ENCODE measurements at places on chromosomes 7 and 10. TPM values are rescaled to one million over a fixed set of nuclear protein-coding genes. Genes with fewer than 3 reads are reported as not detected.

GIMAP7 gene
- total RNA-seq = 45.0 TPM

- no peaks in the 10 kb centered on the region for H3K4me1 ChIP-seq
- H3K4me3 ChIP-seq = no peak overlapping the region
- no peaks in the 10 kb centered on the region for H3K27me3 ChIP-seq
- no peaks in the 10 kb centered on the region for H3K36me3 ChIP-seq
- H3K27ac ChIP-seq = no peak overlapping the region
Observed at GRCh38 chr7:23788843-23789242, 78.8 kb downstream of the STK31 start.

LIPK gene
- not detected for total RNA-seq

CHRM2 gene
- 8.5 TPM for total RNA-seq

DNA sequence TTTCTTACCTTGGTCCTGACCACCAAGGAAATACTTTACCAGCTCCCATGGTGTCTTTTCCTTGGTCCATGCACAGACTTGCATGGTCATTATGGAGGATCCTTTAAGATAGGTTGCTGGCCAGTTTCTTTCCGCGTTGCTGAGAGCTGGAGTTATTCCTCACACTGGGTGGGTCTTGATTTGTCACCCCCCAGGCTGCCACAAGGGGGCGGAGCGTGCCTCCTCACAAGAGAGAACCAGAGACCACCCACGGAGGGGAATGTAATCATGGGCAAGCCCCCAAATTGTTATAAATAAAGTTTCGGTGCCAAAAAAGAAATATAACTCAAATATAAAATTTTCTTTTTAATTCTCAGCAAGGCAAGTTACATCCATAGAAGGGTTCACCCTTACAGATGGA is 10.5 kb upstream of the TRIM24 start:
- no peak for DNase-seq
- no peak overlapping the region for H3K27ac ChIP-seq
- no peaks in the 10 kb centered on the region for H3K4me1 ChIP-seq

NRCAM gene
- 7.2 TPM for total RNA-seq

DNA sequence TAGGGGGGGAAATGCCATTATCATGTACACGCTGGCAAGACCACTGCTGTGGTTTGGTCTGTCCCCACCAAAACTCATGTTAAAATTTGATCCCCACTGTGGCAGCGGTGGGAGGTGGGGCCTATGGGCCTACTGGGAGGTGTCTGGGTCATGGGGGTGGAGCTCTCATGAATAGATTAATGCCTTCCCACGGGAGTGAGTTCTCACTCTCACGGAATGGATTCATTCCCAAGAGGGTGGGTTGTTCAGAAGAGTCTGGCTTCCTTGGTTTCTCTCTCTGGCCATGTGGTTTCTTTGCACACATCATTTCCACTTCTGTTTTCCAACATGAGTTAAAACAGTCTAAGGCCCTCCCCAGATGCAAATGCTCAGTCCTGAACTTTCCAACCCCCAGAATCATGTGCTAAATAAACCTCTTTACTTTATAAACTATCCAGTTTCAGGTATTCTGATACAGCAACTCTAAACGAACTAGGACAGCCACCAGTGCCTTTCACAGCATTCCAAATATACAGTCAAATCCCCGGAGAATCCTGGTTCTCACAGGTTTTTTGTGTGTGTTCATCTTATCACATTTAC is 44.3 kb downstream of the SMURF1 start:
- no peak overlapping the region for H3K4me3 ChIP-seq
- DNase-seq = no peak
- H3K36me3 ChIP-seq = no peaks in the 10 kb centered on the region
- H3K27ac ChIP-seq = no peak overlapping the region
- H3K4me1 ChIP-seq = peaks cover 28% of the 10 kb centered on the region

GRCh38 chr7:101817471-101818286 is at the start of gene CUX1:
Gene CUX1 (plus strand): TSS chr7:101817626. CDS start chr7:101817640, 14 bp downstream.
- H3K4me1 ChIP-seq = peaks cover 15% of the 10 kb centered on the region
- no peaks in the 10 kb centered on the region for H3K36me3 ChIP-seq
- peak; percentile 46 for DNase-seq

GRCh38 chr7:79520543-79520942 is 67.1 kb upstream of the MAGI2 start:
- DNase-seq = no peak
- H3K27me3 ChIP-seq = no peaks in the 10 kb centered on the region
- H3K27ac ChIP-seq = no peak overlapping the region
- no peaks in the 10 kb centered on the region for H3K4me1 ChIP-seq

DNA sequence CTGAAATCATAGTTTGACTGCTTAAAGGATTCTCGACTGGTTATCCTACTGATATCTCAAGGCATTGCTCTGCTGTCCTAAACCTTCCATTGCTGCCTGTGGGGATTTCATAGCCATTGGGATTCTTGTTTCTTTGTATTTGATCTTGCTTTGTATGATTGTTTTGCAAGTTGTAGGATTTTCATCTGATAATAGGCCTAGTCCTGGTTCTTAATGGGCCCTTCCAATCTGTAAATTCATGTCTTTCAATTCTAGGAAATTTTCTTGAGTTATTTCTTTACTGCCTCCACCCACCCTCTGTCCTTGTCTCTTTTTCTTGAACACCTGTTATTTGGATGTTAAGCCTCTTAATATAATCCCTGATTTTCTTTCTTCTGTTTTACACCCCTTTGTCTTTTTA is 72.2 kb downstream of the LANCL2 start:
- no peak overlapping the region for H3K4me3 ChIP-seq
- H3K4me1 ChIP-seq = no peaks in the 10 kb centered on the region
- no peak for DNase-seq
- H3K27me3 ChIP-seq = no peaks in the 10 kb centered on the region
- H3K27ac ChIP-seq = no peak overlapping the region

GRCh38 chr10:113100281-113100680 is 150.2 kb downstream of the TCF7L2 start:
- no peaks in the 10 kb centered on the region for H3K27me3 ChIP-seq
- no peak overlapping the region for H3K4me3 ChIP-seq
- no peak overlapping the region for H3K27ac ChIP-seq
- DNase-seq = no peak

- H3K4me1 ChIP-seq = no peaks in the 10 kb centered on the region
- H3K27me3 ChIP-seq = no peaks in the 10 kb centered on the region
- H3K36me3 ChIP-seq = no peaks in the 10 kb centered on the region
Observed at GRCh38 chr7:20744954-20745446, 41.7 kb downstream of the SP8 start.

- no peaks in the 10 kb centered on the region for H3K36me3 ChIP-seq
- DNase-seq = no peak
- H3K4me1 ChIP-seq = no peaks in the 10 kb centered on the region
- H3K4me3 ChIP-seq = no peak overlapping the region
- H3K27me3 ChIP-seq = no peaks in the 10 kb centered on the region
Observed at GRCh38 chr7:128155100-128155740, 85.9 kb upstream of the LEP start.

TRIM50 gene
- 0.55 TPM for total RNA-seq

GRCh38 chr7:96285579-96285978 is 36.3 kb downstream of the SLC25A13 start:
- no peak overlapping the region for H3K27ac ChIP-seq
- no peaks in the 10 kb centered on the region for H3K27me3 ChIP-seq
- no peaks in the 10 kb centered on the region for H3K36me3 ChIP-seq
- H3K4me1 ChIP-seq = peaks cover 7% of the 10 kb centered on the region

ATRNL1 gene
- 0.74 TPM for total RNA-seq

AGAP5 gene
- total RNA-seq = 6.7 TPM

DNA sequence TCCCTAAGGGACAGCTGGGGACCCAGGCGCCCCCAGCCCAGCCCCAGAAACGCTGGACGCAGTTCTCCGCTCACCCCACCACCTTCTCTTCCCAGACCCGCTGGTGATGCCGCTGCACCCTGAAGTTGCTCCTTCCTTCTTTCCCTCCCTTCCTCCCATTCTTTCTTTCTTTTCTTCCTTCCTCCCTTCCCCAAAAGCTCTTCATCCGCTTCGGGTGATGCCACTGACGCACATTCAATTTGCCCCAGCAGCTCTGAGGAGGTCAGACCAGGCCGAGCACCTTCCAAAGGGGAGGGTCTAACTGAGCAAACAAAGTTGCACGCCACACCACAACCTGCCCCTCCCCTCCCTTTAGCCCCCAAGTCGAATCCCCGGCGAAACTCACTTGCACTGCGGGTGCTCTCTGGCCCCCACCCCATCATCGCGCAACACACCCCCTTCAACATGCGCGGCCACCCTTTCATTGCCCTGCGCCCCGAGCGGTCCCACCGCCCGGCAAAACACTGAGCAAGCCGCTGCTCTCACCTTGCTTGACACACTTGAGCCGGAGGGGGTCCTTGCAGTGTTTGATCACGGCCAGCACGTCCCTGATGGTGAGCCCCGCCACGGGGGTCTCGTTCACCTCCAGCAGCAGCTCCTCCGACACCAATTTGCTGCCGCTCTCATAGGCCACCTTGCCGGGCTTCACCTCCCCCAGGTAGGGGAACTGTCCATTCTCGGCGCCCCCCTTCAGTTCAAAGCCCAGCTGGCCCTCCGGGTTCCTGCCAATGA is 787 bp downstream of the MAGI2 start:
- peaks cover 5% of the 10 kb centered on the region for H3K4me1 ChIP-seq
- DNase-seq = peak; percentile 20
- H3K4me3 ChIP-seq = peak overlapping the region; percentile 67
- H3K27ac ChIP-seq = peak overlapping the region; percentile 86

SAP25 gene
- total RNA-seq = 3.6 TPM

MACROH2A2 gene
- total RNA-seq = 6.4 TPM

GRCh38 chr10:75294518-75294865 is 58.7 kb upstream of the COMTD1 start:
- peak; percentile 57 for DNase-seq
- H3K27me3 ChIP-seq = no peaks in the 10 kb centered on the region
- no peaks in the 10 kb centered on the region for H3K36me3 ChIP-seq
- H3K27ac ChIP-seq = peak overlapping the region; percentile 92

- DNase-seq = no peak
- no peaks in the 10 kb centered on the region for H3K27me3 ChIP-seq
Observed at GRCh38 chr7:159120540-159120919, 24.1 kb downstream of the VIPR2 start.

GRCh38 chr7:80646083-80646865 is 7.8 kb downstream of the CD36 start:
- no peaks in the 10 kb centered on the region for H3K27me3 ChIP-seq
- peaks cover 7% of the 10 kb centered on the region for H3K4me1 ChIP-seq
- no peak for DNase-seq

- H3K4me3 ChIP-seq = no peak overlapping the region
- no peak overlapping the region for H3K27ac ChIP-seq
- no peak for DNase-seq
- peaks cover 4% of the 10 kb centered on the region for H3K4me1 ChIP-seq
Observed at GRCh38 chr10:78191301-78191700, 157.6 kb downstream of the RPS24 start.

SLC35B4 gene
- 1.8 TPM for total RNA-seq

- no peak overlapping the region for H3K27ac ChIP-seq
- no peaks in the 10 kb centered on the region for H3K27me3 ChIP-seq
- no peak for DNase-seq
- no peaks in the 10 kb centered on the region for H3K4me1 ChIP-seq
- H3K4me3 ChIP-seq = no peak overlapping the region
- H3K36me3 ChIP-seq = peaks cover 25% of the 10 kb centered on the region
Observed at GRCh38 chr7:1897076-1897860, 227.2 kb downstream of the ELFN1 start.

ADAM8 gene
- total RNA-seq = 48.7 TPM

GLCCI1 gene
- 240 TPM for total RNA-seq
